ENCODE measurements at places on chromosomes 5 and 9.

DNA sequence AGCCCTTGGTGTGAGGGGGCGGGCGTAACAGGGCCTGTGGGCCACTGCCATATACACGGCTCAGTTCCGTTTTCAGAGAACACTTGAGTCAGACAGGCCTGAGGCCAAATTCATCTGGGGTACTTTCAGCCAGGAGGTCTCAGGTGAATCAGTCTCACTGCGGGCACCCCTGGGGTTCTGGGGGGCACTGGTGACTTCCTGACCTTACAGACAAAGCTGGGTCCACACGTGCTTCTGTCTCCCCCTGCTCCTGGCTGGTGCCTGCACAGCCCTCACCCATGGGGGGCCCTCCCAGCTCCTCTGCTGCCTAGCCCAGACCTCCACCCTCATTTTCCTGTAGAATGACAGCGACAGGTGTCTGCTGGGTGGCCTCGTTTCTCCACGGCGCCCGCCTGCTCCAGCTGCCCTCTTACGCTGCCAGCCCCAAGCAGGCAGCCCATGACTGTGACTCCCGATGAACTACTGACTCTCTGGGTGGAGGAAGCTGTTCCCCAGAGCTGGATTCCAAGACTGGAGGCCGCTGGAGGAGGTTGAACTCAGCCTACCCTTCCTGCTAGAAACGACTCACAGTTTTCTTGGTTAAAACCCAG is 374.1 kb upstream of the IRX4 start:
- DNase-seq, result no peak

GRCh38 chr9:137639303-137640051 is 20.7 kb downstream of the EHMT1 start:
- DNase-seq, result no peak

DNA sequence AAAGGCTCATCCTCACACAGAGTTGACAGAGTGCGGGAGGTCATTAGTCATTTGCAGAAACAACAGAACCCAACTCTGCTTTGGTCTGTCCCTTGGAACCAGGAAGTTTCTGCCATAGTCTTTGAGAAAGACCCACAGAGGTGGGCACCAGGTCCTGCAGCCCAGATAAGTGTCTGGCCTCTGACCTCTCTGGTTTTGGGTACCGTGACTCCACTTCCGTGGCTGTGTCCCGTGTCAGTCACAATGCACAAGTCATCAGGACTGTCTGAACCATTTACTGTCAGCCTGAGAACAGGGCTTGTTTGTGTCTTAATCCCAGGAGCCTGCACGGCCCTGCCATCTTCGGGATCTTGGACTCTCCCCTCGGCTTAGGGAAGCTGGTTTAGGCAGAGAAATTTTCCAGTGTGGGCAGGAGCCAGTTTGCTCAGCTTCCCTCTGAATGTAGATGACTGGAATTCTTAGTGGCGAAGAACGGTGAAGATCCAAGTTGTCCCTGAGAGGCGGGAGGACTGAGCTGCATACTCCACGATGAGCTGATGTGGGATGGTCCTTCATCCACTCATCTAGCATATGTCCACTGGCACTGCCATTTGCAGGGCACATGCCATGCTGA is 11.9 kb downstream of the GSN start:
- DNase-seq, result no peak

DNA sequence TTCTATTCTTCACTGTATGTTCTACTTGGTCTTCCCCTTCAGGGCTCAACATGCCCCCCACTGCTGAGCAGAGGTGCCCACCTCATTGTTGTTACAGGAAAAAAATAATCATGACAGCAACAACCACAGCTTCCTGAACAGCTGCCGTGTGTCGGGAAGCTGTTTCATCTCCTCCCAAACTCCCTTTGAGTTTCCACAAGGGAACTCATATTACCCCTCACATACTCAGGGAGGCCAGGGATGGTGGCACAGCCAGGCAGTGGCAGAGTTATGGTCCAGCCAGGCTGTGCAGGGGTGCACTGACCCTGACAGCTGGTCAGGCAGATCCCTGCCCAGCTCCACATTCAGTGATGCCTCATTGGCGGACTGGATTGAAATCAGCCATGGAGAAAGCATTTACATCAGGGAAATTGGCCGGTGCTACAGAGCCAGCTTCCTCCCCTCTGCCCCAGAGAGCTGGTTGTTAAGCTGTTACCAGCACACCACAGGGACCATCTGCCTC is 37.3 kb downstream of the SARDH start:
- no peak for DNase-seq

DNA sequence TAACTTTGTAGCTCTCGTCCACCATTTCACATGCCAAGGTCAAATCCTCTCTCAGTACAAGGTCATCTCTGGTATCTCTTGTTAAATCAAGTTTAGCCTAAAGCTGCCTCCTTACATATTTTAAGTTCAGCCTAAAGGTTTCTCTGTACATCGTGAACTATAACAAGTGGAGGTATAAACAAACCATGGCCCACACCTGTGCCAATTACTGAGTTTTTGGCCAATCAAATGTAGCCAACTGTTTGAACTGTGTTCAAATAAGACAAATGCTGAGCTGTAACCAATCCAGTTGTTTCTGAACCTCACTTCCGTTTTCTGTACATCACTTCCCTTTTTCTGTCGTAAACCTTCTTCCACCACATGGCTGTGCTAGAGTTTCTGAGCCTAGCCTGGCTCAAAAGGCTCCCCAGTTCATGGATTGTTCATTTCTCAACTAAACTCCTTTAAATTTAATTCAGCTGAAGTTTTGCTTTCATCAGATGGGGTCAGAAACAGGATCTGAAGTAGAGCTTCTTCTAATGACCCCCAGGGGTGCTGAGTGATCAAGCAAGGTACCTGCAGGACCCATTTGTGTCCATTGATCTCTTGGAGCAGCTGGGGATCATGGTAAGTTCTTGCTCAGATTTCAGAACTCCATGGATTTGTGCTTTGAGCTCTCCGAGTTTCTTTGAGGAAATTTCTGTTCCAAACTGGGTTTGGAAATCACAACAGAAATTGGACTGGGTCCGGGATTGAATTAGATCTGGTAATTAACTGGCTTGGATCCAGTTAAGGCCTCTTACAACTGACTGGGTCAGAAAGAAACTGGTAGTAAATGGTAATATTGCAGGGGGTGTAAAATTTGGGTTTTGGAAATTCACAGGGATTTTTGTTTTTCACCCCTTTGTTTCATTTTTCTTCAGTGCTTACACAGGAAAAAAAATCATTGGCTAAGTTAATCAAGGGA is 11.0 kb upstream of the NANS start:
- DNase-seq, result peak; percentile 65

GRCh38 chr5:75306746-75307145 is 30.3 kb upstream of the HMGCR start:
- DNase-seq, result no peak

DNA sequence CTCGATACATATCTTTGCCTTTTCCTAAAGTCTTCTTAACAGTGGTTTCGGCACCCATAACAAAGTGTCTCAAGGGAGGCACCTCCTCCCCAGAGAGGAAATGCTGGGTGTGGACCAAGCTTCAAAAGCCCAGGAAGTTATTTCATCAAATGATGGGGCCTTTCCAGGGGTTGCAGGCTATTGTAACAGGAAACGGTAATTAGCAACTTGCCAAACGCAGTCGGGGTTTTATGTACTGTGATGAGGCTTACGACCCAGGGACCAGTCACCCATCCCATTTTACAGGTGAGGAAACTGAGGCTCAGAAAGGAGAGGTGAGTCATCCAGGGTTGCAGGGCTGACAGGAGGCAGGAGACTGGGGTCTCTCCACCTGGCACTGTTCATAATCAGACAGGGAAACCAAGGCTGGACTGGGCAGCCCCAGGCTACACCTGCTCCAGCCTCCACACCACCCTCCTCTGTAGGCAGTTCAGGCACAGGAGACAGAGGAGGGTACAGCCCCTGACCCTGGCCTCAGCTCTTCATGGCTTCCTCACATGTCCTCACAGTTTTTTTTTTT is 30.0 kb upstream of the SUSD3 start:
- peak; percentile 55 for DNase-seq

- no peak for DNase-seq
These were observed 250.3 kb upstream of the ZNF608 start for GRCh38 chr5:124996764-124997077.

DNA sequence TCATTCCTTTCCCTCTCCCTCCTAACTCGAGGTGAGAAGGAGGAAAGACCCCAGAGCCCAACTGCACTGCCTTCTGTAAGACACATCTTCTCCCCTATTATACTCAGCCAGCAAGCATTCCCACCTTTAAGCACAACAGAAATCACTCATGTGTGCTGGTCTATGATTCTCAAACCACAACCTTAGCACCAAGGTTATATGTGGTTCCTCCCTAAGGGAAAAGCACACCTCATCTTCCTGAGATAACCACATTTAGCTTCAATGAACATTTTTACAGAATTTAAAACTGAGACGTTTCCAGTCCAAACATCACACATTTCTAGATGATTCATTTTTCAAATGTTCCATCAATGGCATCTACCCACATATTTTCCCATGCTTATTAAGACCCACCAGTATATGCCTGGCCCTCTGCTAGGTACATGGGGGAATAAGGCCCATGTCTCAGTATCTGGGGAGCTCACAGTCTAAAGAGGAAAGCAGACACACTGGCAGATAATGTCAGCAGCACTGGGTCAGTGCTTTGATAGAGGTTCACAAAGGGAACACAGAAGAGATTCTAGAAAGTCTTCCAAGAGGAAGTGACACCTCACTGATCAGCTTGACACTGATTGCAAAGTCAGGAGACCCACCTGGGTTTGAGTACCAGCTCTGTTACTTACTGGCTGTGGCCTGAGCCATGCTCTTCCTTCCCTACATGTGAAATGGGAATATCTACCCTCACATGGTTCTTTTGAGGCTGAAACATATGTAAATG is 245.4 kb downstream of the DENND1A start:
- no peak for DNase-seq

- no peak for DNase-seq
These were observed 34.5 kb downstream of the MACIR start for GRCh38 chr5:103293099-103293498.

GRCh38 chr5:35089334-35090314 is 41.9 kb upstream of the AGXT2 start:
- peak; percentile 62 for DNase-seq

DNA sequence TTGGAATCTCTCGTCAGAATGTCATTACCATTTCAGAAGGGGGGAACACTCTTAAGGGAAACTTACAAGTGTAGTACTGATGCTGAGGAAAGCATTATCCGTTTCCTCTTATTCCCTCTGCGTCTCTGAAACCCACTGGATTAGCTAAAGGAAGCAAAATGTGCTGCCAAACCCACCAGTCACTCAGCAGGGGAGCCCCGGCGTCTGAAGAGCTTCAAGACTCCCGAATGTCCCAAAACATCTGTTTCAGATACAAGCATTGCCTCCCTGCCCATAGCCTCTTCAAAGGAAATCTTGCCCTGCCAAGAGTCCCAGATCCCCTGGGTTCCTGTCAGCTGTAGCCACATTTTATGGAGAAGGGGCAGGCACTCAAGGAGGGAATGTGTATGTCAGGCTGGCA is 1.0 kb upstream of the HCN1 start:
- DNase-seq, result no peak

DNA sequence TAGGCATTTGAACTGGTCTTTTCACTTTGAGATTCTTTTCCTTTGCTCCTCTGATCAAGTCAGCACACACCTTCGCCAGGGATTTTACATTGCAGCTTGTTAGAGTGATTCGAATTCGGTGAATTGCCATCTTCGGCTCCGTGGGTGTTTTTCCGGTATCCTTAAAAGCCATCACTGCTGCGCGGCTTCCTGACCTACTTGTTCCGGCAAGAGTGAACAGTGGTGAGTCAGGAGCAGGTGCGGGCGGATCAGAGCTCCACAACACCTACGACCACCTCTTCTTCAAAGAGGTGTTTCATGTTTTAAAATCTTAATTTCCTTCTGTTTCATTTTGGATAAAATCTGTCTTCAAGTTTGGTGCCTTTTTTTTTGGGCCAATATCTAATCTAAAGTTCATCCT is 134.6 kb downstream of the TMC1 start:
- no peak for DNase-seq
